Thyroid gland (tissue), 4 donors: ENCODE measurements at places on chromosomes 5 and 9. TPM values are rescaled to one million over a fixed set of nuclear protein-coding genes. Genes with fewer than 3 reads are reported as not detected.

- H3K27ac ChIP-seq = no peak overlapping the region
- peak; percentile 65 for DNase-seq
- H3K4me1 ChIP-seq = no peaks in the 10 kb centered on the region
These were observed 65.3 kb upstream of the EGFLAM start for GRCh38 chr5:38193015-38193581.

DNA sequence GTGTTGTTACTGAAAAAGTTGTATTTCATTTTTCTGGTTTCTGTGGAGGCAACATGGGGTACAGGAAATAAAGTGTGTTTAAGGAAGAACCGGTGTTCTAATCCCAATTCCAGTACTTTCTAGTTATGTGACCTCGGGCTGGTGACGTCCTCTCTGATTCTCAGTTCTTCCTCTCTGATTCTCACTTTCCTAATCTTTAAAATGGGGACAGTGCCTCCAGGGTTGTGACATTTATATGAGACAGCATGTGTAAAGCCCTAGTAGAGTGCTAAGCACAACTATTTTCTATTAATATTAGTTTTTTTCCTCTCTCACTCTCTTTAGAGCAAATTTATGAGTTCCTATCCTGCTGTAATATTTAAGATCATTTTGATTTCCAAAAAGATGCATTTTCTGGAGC, 50.9 kb upstream of the PTPDC1 start:
- H3K4me1 ChIP-seq = peaks cover 5% of the 10 kb centered on the region
- no peaks in the 10 kb centered on the region for H3K27me3 ChIP-seq
- H3K4me3 ChIP-seq = no peak overlapping the region
- no peak overlapping the region for H3K27ac ChIP-seq
- no peaks in the 10 kb centered on the region for H3K36me3 ChIP-seq
- no peak for DNase-seq

GRCh38 chr9:4713849-4714248, 27.2 kb downstream of the AK3 start:
- no peak for DNase-seq
- H3K36me3 ChIP-seq = peaks cover 29% of the 10 kb centered on the region
- H3K27ac ChIP-seq = no peak overlapping the region
- H3K4me3 ChIP-seq = no peak overlapping the region
- no peaks in the 10 kb centered on the region for H3K4me1 ChIP-seq
- H3K27me3 ChIP-seq = no peaks in the 10 kb centered on the region

- H3K4me3 ChIP-seq = no peak overlapping the region
- no peak overlapping the region for H3K27ac ChIP-seq
- H3K27me3 ChIP-seq = no peaks in the 10 kb centered on the region
- H3K4me1 ChIP-seq = no peaks in the 10 kb centered on the region
- no peaks in the 10 kb centered on the region for H3K36me3 ChIP-seq
- no peak for DNase-seq
These were observed 14.6 kb upstream of the ACOT12 start for GRCh38 chr5:81408496-81408895.

DNA sequence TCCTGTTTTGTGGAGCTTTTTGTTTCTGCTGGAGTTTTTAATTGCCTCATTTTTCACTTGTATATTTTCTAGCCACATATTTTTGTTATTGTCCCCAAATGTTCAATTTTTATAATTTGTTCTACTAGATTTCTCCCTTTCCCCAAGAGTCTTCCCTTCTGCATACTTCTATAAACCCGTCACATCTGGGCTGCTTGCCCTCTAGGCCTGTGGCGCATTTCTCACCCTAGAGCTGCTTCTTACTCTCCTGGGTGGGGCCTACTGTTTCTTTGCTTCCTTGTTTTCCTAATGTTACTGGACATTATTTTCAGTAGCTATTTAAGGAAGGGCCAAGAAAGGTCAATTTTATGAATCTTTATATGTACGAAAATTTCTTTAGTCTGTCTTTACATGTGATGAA, 51.5 kb downstream of the NXNL2 start:
- DNase-seq = no peak
- no peaks in the 10 kb centered on the region for H3K27me3 ChIP-seq
- H3K4me3 ChIP-seq = no peak overlapping the region

GRCh38 chr5:15106530-15107283, 235.1 kb upstream of the ANKH start:
- DNase-seq = no peak
- no peaks in the 10 kb centered on the region for H3K36me3 ChIP-seq
- no peak overlapping the region for H3K27ac ChIP-seq
- H3K4me1 ChIP-seq = no peaks in the 10 kb centered on the region
- no peaks in the 10 kb centered on the region for H3K27me3 ChIP-seq

DNA sequence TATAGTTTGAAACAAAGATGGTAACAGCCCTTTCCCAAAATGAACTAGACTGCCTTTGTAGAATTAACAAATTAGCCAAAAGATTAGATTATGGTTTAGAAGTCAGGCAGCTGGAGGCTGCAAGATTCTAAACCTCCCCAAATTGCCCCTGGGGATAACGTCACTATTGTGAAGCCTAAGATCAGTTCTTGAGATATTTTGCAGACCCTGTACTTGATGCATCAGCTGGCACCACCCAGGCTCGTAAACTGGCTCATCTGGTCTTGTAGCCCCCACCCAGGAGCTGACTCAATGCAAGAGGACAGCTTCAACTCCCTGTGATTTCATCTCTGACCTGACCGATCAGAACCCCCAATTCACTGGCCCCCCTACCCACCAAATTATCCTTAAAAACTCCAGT, 4.2 kb upstream of the SOWAHA start:
- H3K4me3 ChIP-seq = no peak overlapping the region
- no peaks in the 10 kb centered on the region for H3K27me3 ChIP-seq
- no peaks in the 10 kb centered on the region for H3K36me3 ChIP-seq
- peaks cover 3% of the 10 kb centered on the region for H3K4me1 ChIP-seq
- H3K27ac ChIP-seq = no peak overlapping the region
- DNase-seq = no peak

Gene PCDHA7
- 0.88 TPM for total RNA-seq

Gene PAX5
- total RNA-seq = not detected

Gene ACOT12
- not detected for total RNA-seq

Gene CACFD1
- 21.4 TPM for total RNA-seq

Gene TTC39B
- 11.8 TPM for total RNA-seq
